ENCODE measurements at places on chromosomes 3 and 15. TPM values are rescaled to one million over a fixed set of nuclear protein-coding genes. Genes with fewer than 3 reads are reported as not detected.

The LMLN gene
- 2.4 TPM for total RNA-seq

The P2RY12 gene
- not detected for total RNA-seq

The NTRK3 gene
- 25.4 TPM for total RNA-seq

The ZMYND10 gene
- total RNA-seq: 1.2 TPM

The ACKR4 gene
- total RNA-seq: not detected

The SI gene
- not detected for total RNA-seq

The STAC gene
- 2.3 TPM for total RNA-seq

Data from A549 treated with GW870086 at 1 μM for 4 hours (cell line).